ENCODE measurements at places on chromosomes 16 and 17. TPM values are rescaled to one million over a fixed set of nuclear protein-coding genes. Genes with fewer than 3 reads are reported as not detected.
A peak's percentile ranks its signal among the peaks of the same experiment; 100 is the strongest.

DNA sequence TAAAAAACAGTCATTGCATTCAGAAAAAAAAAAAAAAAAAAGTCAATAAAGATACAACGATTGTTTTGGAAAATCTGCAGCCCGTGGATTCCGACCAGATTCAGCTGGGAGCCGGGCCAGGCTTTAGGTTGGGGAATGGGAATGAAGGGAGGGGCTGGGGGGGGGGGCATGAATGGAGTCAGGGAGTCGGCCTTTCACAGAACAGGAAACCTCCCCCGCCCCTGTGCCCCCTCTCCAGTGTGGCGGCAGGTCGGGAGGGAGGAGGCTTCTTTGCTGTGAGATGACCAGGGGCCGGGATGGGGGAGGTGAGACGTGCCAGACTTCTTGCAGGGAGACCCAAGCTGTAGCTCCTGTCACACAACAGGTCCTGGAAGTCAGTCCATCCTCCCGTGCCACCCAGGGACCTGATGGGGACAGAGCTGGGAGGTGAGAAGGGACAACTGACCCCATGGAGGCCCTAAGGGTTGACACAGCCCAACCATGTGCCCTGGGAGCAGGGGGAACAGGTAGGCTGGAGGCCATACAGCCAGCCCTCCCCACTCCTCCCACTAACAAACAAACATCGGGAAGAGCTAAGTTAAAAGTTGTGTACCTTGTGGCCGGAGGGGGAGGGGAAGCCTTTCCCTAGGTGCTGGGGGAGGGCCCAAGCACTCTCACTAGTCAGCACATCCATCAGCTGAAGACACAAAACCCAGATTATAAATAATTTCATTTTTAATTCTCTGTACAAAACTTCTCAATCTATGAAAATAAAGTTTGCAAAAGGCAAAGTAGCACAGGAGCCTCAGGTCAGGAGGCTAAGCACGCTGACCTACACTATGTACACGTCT, 25.2 kb downstream of the SREBF1 start:
- no peaks in the 10 kb centered on the region for H3K36me3 ChIP-seq
- DNase-seq = no peak
- H3K27me3 ChIP-seq = no peaks in the 10 kb centered on the region
- H3K4me3 ChIP-seq = no peak overlapping the region
- no peak overlapping the region for H3K27ac ChIP-seq
- peaks cover 28% of the 10 kb centered on the region for H3K4me1 ChIP-seq

Gene JMJD8
- 49.4 TPM for total RNA-seq

Gene CPSF4L
- total RNA-seq = not detected

GRCh38 chr17:15884731-15885130, 60.2 kb upstream of the ADORA2B start:
- no peaks in the 10 kb centered on the region for H3K36me3 ChIP-seq
- no peak overlapping the region for H3K27ac ChIP-seq
- DNase-seq = no peak
- H3K4me1 ChIP-seq = no peaks in the 10 kb centered on the region
- H3K4me3 ChIP-seq = no peak overlapping the region
- no peaks in the 10 kb centered on the region for H3K27me3 ChIP-seq

GRCh38 chr16:75237398-75238131, 13.9 kb downstream of the BCAR1 start:
- H3K4me1 ChIP-seq = no peaks in the 10 kb centered on the region
- no peaks in the 10 kb centered on the region for H3K36me3 ChIP-seq
- H3K27ac ChIP-seq = no peak overlapping the region
- no peak for DNase-seq

DNA sequence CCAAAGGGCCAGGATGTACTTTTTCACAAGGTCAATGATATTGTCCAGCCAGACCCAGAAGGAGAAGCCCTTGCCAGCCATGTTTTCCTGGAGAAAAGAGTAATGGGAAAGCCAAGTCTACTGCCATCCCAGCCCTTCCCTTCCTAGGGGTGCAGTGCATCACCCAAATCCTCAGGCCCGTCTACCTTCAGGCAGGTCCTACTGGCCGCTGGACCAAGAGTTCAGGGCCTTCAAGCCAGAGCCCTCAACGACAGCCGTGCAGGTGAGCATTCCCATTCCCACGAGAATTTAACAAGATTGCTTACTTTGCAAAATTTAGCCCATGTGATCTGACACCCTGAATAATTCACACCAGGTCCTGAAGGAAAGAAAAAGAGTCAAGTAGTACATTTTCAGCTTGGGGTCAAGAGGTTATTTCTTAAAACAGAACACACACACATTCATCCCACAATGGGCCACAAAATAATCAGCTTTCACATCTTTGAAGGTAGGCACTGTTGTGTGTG, 35.0 kb downstream of the STAT5A start:
- H3K27ac ChIP-seq = no peak overlapping the region
- no peak overlapping the region for H3K4me3 ChIP-seq
- peaks cover 7% of the 10 kb centered on the region for H3K4me1 ChIP-seq
- no peaks in the 10 kb centered on the region for H3K27me3 ChIP-seq
- H3K36me3 ChIP-seq = peaks cover 5% of the 10 kb centered on the region
- no peak for DNase-seq

DNA sequence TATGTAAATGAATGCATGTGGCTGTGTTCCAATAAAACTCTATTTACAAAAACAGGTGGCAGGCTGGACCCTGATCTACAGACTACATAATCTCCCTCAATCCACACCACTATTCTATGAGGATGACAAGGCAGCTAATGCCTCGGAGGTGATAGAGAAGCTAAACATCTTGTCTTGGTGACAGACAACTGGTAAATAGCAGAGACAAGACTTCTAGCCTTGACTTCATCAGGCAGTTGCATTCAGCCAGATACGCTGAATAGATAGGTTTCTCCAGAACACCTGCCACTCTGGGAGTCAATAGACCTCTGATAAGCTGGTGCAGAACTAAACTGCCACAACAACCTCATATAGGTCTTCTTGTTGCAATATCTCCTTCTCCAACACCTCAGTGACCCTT, 3.3 kb downstream of the ATPAF2 start:
- no peak for DNase-seq
- no peaks in the 10 kb centered on the region for H3K27me3 ChIP-seq
- no peak overlapping the region for H3K27ac ChIP-seq
- no peaks in the 10 kb centered on the region for H3K36me3 ChIP-seq
- peaks cover 17% of the 10 kb centered on the region for H3K4me1 ChIP-seq

GRCh38 chr17:15947271-15947670, 2.3 kb downstream of the ADORA2B start:
- peaks cover 13% of the 10 kb centered on the region for H3K4me1 ChIP-seq
- peak overlapping the region; percentile 74 for H3K27ac ChIP-seq
- no peaks in the 10 kb centered on the region for H3K27me3 ChIP-seq
- H3K4me3 ChIP-seq = no peak overlapping the region
- no peak for DNase-seq

DNA sequence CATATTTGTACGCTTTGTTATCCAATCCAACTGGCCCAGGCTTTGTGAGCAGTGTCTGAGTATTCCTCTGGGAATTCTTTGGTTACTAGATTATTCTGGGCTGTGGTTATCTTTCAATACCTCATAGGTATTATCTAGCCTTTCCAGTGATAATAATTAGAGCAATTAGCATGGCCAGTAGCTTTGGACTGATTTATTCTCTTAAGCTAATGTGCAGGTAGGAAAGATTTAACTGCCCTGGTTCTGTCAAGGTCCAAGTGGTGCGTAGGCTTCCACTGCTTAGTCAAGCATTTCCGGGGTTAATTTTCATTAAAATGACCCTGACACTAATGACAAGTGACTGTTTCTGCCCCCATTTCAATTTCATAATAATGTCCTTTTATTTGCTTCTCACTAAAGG, 54.2 kb upstream of the PMFBP1 start:
- no peak overlapping the region for H3K4me3 ChIP-seq
- no peak for DNase-seq
- H3K27me3 ChIP-seq = no peaks in the 10 kb centered on the region
- H3K27ac ChIP-seq = no peak overlapping the region
- no peaks in the 10 kb centered on the region for H3K36me3 ChIP-seq

- no peaks in the 10 kb centered on the region for H3K36me3 ChIP-seq
- H3K27ac ChIP-seq = peak overlapping the region; percentile 93
- no peaks in the 10 kb centered on the region for H3K4me1 ChIP-seq
- H3K27me3 ChIP-seq = no peaks in the 10 kb centered on the region
- peak overlapping the region; percentile 72 for H3K4me3 ChIP-seq
- peak; percentile 61 for DNase-seq
Measured at GRCh38 chr17:16491131-16491702, 776 bp downstream of the LRRC75A start.

GRCh38 chr16:85674828-85675227, 13.9 kb downstream of the GINS2 start:
- DNase-seq = no peak
- no peak overlapping the region for H3K4me3 ChIP-seq
- H3K27ac ChIP-seq = no peak overlapping the region
- no peaks in the 10 kb centered on the region for H3K36me3 ChIP-seq
- no peaks in the 10 kb centered on the region for H3K4me1 ChIP-seq
- no peaks in the 10 kb centered on the region for H3K27me3 ChIP-seq

Gene RTN4RL1
- not detected for total RNA-seq

DNA sequence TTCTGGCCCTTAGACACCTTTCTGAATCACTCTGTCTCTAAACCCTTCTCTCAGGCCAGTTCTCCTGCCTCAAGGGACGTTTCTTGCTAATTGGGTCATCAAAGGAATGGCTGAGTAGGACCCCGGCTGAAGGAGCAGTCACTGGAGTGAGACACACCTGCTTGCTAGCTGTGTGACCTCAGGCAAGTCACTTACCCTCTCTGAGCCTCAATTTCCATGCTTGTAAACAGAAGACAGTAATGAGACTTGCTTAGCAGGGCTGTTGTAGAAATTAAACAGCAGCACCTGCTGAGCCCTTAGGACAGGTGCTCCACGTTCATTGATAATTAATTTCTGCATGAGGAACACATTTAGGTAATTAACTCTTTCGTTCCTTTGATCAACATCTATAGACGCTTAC, 6.8 kb downstream of the CIBAR2 start:
- DNase-seq = no peak
- H3K4me1 ChIP-seq = no peaks in the 10 kb centered on the region
- H3K27ac ChIP-seq = no peak overlapping the region
- H3K4me3 ChIP-seq = no peak overlapping the region

Gene PRAC2
- not detected for total RNA-seq

Gene TBC1D3I
- total RNA-seq = 0.70 TPM

Gene TUBG2
- 18.0 TPM for total RNA-seq

DNA sequence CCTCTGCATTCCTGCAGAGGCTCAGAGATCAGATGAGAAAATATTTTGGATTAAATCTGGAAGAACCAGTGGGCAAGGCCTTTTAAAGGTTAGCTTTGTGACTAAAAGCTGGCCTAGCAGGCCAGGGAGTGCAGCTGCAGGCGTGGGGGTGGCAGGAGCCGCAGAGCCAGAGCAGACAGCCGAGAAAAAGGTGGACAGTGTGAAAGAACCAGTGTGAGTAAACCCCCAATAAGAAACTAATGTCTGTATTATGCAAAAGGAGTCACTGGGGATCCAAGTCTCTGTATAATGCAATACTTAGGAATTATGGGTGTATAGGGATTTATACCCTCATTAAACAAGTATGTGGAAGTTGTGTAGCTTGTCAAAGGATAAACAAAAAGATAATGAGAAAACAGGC, 21.4 kb upstream of the SPACA3 start:
- H3K36me3 ChIP-seq = no peaks in the 10 kb centered on the region
- no peaks in the 10 kb centered on the region for H3K4me1 ChIP-seq
- H3K4me3 ChIP-seq = no peak overlapping the region
- no peak overlapping the region for H3K27ac ChIP-seq
- no peaks in the 10 kb centered on the region for H3K27me3 ChIP-seq

Data from Peyer's patch (tissue), 4 donors.